GM23248 (cell line): ENCODE measurements at places on chromosomes 5 and 9.
A peak's percentile ranks its signal among the peaks of the same experiment; 100 is the strongest.

GRCh38 chr5:132526974-132527564, 16.3 kb downstream of the IL5 start:
- DNase-seq = peak; percentile 59

GRCh38 chr5:21199087-21199486, 1211.1 kb upstream of the CDH18 start:
- no peak for DNase-seq

- no peak for DNase-seq
Measured at GRCh38 chr5:68187268-68188055, 28.1 kb upstream of the PIK3R1 start.

DNA sequence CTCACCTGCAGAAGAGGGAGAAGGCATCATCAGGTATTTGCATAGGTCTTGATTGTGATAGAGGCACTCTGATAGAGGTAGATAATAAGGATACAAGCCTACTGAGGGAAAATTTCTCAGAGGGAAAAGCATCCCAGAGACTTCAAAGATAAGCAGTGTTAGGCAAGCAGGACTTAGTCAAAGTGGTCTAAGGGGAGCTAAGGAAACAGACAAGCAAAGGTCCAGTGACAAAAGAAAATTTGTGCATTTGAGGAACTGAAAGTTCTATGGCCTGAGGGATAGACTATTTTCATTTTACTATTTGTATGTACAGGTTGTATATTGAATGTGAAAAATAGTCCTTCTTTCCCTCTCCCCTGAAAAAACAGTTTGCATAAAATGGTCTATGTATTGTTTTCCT, 27.4 kb downstream of the OXCT1 start:
- no peak for DNase-seq

DNA sequence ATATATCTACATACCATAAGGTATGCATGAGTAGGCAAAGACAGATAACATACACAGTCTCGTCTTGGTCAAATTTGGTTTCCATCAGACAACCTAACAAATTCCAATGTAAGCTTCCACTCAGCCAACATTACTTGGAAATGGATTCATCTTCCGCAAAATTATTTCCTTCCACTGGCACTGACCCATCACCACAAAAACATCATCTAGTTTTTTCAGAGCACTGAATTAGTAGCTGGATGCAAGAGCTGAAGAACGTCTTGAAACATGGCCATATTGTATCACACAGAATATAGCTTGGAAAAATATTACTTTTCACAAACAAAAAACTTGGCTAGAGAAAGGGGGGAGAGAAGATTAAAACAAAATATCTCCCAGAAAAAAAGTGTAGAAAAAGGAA, 73.5 kb downstream of the EFNA5 start:
- DNase-seq = no peak

GRCh38 chr5:80705216-80705769, 50.5 kb upstream of the DHFR start:
- DNase-seq = no peak
